ENCODE measurements at places on chromosomes 16 and 17.
A peak's percentile ranks its signal among the peaks of the same experiment; 100 is the strongest.

- DNase-seq, result no peak
These were observed 34.1 kb upstream of the SLC38A10 start for GRCh38 chr17:81328978-81329926.

GRCh38 chr16:87491522-87492290, 1.1 kb downstream of the ZCCHC14 start:
- peak; percentile 59 for DNase-seq

GRCh38 chr17:46744441-46744840, 74.1 kb downstream of the WNT3 start:
- DNase-seq, result no peak

DNA sequence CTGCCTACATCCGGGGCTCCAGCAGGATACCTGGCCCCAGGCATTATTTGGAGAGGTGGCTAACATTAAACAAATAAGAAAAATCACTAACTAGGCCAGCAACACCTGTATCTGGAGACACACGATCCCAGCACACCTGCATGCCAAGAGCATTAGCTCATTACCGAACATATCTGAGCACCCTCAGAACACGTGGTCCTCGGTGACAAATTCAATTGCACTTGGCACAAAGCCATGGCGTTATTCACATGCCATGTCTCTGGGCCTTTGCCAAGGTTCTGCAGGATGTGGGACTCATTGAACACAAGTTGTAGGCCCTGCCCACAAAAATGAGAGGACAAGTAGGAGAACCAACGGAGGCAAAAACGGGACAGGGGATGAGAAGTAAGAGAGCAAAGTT, 552.3 kb downstream of the TOX3 start:
- DNase-seq, result no peak

DNA sequence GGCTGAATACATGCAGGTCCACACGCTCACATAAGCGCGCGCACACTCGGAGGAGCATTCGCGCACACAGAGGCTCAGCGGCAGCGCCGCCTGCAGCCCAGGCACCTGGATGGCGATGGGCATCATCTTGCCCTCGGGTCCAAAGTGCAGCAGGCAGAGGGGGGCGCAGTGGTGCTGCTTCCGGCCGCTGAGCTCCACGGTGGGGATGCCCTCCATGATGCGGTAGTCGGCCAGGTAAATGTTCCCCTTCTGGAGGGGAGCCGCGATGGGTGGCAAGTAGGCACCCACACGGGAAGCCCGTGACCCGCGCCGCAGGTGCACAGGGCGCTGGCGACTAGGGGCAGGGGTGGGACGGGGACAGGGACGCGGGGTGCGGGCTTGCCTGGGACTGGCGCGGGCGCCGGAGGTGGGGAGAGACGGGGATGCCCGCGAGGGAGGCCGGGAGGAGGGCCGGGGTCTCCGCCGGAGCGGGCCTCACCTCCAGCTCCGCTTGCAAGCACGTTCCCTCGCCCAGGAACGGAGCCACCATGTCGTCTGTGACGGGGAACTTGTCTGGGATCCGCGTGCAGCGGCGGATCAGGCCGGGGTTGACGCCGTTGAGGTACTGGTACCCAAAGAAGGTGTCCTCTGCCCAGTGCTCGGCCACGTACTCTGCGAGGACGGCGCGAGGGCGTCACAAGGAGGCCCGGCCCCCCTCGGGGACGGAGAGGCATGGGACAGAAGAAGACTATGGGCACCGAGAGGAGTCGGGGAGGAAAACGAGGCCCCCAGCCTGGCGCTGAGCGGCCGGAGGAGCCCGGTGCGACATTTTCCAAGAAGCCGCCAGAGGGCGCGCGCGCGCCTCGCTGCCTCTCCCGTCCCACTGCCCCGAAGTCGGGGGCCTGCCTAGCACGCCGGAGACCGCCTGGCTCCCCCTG, 8.0 kb downstream of the ALOX12B start:
- DNase-seq, result peak; percentile 81

DNA sequence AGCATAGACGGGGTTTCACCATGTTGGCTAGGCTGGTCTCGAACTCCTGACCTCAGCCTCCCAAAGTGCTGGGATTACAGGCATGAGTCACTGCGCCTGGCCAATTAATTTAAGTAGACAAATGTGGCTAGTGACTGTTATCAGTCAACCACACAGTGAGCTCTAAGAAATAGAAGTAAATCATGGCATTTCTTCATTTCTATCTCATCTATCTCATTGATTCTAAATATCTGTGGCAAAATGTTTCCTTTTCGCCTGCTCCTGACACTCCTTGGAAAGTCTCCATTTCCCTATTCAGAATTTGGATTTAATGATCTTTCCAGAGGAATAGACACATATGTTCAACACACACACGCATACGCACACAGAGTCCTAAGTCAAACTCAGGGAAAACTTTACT, 81.3 kb downstream of the HIC1 start:
- DNase-seq, result no peak

DNA sequence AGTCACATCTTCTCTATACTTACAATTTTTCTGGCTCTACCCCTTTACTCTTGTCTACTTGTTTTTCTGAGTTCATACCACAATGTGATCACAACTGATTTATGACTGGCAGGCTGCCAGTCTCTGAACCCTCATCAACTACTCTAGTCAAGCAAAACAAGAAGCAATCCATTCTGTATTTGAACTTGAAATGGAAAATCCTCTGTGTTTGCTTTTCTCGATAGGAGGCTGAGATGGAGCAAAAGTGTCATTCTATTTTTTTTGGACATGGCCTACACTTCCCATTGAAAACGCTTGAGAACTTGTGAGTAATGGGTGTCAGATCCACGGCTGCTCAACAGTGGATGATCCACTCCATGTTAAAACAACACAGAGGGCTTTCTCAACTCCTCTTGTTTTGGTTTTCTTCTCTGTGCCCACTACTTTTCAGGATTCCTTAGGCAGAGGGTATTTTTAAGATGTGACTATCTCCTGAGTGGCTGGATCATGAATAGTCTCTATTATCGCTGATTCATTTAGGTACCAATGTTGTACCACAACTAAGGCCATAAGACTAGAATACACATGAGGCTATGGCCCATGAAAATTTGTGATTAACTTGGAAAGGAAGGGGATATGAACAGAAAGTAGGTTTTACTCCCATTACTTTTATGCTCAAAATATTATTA, 11.7 kb downstream of the TMEM100 start:
- DNase-seq, result no peak

- DNase-seq, result peak; percentile 51
These were observed 789 bp upstream of the CCDC57 start for GRCh38 chr17:82213251-82214011.
